ENCODE measurements at places on chromosomes 7 and 10. TPM values are rescaled to one million over a fixed set of nuclear protein-coding genes. Genes with fewer than 3 reads are reported as not detected.

DNA sequence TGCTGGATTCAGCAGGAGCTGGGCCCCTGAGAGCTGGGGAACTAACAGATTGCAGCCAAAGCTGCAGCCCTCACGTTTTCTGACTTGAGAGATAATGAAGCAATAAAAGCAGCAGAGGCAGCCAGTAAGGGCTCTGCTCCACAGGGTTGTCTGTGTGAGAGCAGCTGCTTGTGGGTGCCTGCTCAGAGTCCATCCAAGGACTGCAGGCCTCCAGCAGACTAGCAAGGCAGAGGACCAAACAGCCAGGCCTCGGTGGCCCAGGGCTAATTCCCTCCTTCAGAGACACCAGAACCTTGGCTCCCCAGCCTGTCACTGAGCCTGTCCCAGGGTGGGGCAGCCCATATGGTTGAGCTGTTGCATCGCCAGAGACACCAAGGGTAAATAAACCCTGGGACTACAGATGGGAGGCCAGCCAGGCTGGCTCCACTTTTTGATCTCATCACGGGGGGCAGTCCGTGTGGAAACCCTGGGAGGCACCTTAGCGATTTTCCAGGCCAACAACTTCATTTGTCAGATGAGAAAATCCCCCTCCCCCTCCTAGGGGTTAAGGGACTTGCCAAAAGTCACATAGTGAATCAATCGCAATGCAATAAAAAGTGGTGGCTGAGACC lies 229.2 kb downstream of the WDR11 start:
- DNase-seq = no peak

DNA sequence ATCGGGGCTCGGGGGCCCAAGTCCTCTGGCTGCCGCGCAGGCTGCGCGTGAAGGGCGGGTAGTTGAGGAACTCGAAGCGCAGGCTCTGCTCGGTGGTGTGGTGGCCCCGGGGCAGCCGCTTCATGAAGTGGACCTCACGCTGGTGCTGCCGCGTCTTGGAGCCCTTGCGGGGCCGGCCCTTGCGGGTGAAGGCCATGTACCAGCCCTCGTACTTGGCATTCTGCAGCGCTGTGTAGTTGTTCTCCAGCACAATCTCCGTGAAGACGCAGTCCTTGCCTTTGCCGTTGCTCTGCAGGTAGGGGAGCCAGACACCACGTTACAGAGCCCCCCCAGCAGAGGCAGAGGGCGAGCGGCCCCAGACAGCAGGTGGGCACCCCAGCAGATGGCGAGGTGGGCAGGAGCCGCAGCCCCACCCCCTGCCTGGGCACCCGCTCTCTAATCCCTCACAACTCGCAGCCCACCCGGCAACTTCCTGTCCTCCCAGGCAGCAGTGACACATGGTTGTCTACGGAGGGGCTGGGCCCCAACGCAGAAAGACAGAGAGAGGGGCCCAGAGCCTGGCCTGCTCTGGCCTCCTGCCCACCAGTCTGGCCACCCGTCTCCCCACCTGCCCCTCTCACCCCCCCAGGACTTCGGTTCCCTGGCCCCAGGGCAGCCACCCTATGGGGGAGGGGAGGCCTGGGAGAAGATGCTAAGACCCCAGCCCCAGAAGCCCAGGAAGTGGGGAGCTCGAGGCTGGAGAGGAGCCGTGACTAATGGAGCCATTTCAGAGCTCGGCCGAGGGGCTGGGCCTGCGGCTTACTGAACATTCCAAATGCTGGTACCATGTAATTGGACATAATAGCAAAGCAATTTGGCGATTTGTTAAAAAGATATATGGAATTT lies 5.3 kb downstream of the FGF8 start:
- DNase-seq = no peak

DNA sequence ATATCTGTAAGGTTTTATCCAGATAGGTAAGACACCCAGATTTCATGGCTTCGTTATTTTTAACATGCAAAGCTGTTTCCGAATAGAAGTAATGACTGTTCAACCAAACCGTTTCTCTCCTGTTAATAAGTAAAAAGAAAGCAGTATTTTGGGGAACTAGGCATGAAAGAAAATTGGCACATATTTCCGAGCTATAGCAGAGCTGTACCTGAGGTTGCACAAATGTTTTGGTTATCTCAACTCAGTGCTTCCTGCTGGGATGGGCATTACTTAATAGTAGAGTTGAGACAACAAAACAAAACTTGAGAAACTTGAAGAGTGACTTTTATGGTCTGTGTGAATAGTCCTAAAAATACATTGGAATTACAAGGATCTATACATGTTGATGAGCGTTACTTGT lies 564.3 kb upstream of the SORCS1 start:
- DNase-seq = no peak

DNA sequence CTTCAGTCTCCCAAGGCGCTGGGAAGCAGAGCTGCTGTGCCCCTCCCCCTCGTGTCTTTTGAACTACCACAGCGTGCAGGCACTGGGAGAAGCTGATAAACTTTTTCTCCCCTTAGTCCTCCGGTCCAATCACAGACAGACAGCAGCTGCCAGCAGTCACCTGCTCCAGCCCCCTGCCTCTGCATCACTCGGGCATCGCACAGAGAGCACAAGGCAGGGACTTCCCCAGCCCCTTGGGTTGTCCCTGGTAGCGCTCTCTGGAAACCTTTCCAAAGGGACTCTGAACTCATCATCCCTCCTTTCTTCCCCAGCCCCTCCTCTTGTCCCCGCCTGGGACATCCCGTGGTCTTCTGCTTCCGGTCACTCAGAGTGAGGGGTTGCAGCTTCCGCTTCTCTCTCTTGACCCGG lies 1.4 kb upstream of the NEUROG3 start:
- no peak for DNase-seq

SPDYE16 gene
- total RNA-seq = 0.09 TPM

DNA sequence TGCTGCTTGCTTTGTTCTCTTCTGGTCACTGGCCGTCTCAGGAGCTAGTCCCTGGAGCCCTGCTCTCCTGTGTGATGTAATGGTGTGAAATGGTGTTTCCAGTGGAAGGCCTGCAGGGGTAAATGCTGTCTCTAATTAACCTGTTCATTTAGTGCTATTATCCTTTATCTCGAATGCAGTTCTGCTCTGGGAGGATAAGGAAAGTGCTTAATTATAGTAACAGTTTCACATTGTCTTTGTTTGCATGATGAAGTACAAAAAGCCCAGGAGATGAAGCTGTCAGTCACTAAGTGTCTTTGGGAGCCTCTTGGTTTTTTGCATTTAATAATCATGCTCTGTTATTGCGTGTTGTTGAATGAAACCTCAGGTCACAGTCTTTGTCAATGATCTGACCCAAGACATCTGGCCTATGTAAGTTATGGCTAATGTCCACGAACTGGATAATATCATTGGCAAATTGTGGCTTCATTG lies 755.3 kb upstream of the GALNT17 start:
- no peak for DNase-seq

DNA sequence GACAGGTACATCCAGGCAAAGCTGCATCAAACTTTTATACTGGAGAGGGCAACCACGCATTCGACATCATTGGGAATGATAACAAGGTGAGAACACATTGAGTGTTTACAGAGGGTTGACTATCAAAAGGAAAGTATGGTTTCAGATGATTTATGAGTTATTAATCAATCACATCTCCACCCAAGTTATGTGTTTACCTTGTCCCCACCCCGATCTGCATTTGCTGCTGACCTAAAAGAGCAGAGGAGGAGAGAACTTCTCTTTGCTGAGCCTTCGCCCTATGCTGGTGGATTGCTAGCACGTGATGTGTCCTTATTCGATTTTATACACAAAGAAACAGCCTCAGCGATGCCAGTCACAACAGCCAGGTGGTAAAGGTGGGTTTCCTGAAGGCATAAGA lies at the start of gene MSMB:
Gene MSMB, minus strand, starts transcription at position 9 of the 400 bp plus-strand sequence. CDS start 32 bp downstream, outside the sequence.
- DNase-seq = no peak

PLEKHS1 gene
- total RNA-seq = not detected

DNA sequence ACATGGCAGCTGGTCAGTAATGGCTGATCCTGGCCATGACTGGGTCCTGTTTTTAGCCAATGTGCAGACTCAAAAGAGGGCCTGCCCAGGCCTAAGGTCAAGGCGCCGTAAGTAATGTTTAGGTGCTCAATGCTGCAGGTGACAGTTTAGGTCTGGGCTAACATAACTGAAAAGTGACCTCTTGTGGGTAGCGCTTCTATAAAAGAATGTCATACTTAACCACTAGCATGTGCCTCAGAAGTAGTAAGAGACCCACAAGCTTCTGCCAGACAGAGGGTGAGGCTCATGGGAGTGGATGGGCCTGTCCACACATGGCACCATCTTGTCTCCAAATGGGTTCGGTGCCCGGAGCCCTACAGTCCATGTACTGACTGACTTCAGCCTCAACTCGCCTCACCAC lies 90.5 kb upstream of the GSDME start:
- DNase-seq = no peak

DNAJC12 gene
- 1.1 TPM for total RNA-seq

Measured in fibroblast of the aortic adventitia (primary cell).